IPS-NIHi11 (cell line): ENCODE measurements at places on chromosomes 16 and 17.

DNA sequence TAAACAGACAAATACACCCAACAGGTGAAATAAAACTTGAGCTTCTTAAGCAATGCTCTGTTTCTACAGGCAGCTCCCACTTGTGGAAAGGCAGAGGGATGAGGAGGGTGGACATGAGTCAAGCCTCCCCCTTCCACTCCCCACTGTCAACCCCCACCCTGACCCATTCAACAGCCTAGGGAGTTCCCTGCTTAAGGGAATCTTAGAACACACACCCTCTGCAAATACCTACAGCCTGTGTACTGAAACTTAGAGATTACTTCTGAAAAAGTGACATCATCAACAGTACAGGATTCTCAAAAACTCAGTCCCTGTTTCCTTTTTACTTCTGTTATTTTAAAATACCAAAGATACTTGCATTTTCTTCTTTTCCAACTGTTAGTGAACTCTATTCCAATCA, 345.4 kb downstream of the SOX9 start:
- no peak for DNase-seq

DNA sequence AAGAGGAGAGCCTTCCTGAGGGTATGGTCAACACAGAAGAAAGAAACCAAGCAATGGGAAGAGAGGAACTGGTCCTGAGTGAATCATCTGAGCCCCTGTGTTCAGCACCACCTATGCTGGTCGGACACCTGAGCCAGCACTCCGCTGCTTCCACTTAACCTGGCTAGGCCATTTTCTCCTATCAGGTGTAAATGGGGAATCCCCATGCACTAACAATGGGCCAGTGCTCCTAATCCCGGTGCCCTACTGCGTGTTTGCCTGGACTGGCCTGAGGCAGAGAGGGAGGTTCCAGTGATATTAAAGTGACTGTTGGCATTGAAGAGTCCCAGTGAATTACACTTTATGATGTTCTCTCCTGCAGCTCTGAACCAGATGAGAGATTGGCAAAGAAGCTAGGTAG, 34.4 kb upstream of the XYLT2 start:
- no peak for DNase-seq

DNA sequence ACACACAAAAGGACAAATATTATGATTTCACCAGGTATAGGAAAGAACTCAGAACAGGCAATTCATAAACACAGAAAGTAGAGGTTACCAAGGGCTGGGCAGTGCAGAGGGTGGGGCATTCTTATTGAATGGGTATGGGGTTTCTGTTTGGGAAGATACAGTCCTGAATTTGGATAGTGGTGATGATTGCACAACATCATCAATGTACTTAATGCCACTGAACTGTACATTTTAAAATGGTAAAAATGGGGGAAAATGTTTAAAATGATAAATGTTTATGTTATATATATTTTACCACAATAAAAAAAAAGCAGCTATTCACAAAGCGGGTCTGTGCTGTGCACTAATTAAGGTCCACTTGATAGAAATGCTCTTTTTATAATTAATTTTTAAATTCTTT, 72.6 kb upstream of the FA2H start:
- no peak for DNase-seq

DNA sequence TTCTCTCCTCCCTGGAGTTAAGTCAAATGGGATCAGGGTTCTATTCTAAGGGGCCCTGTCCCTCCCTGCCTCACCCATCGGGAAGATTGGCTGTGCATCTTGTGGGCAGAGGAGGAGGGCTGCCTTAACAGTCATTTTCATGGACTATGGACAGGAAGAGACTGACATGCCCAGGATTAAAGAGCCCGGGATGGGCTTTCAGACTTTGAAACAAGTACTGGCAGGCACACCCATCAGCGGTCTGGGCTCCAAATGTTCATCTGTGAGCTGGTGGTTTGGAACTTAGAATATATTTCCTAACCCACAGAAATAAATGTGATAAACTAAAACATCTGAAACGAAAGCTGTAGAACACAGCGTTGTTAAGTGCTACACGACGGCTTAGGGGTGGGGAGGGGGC, 6.5 kb downstream of the SLC6A4 start:
- DNase-seq, result no peak

DNA sequence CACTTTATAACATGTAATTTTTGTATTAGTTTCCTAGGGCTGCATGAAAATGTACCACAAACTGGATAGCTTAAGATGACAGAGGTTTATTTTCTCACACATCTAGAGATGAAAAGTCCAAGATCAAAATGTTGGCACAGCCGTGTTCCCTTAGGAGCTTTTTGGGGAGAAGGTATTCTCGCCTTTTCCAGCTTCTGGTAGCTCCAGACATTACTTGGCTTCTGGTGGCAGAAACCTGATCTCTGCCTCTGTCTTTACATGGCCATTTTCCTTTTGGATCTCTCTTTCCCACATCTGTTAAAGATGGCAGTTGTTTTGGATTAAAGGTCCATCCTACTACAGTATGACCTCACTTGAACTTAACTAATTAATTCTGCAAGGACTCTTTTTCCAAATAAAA, 885.7 kb upstream of the CDH8 start:
- DNase-seq, result no peak

DNA sequence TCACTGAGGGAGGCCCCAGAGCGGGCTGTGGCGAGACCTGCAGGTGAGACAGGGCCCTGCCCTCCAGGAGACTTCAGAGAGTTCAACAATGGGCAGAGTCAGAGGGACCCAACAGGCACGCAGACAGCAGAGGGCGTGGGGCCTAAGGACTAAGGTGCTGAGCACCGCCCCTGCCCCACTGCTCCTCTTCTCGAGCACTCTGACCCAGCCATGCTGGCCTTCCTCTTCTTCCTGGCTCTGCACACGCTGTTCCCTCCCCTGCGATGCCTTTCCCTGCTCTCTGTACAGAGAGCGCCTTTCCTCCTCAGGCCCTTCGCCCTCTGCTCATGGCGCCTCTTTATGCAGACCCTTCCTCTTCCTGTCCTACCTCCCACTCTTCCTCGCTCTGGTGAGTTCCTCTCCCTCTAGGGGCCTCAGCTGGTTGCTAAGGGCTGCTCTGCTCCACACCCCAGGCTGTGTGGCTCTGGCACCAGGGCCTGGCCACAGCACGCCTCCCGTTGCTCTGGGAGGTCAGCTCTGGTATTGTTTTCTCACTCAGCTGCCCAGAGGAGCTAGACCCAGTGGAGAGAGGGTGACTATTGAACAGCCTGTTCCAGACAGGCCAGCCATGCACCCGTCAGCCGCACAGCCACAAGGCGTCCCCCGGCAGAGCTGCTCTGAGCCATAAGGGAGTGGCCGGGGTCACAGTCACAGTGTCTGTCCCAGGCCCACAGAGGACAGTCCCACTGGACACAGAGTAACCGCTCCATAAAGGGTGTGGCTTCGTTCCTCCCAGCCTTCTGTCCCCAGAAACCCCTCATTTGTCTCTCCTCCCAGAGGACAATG, 13.6 kb upstream of the RASD1 start:
- DNase-seq, result no peak

- DNase-seq, result no peak
Measured at GRCh38 chr17:41710472-41711090, 1.6 kb upstream of the GAST start.

- DNase-seq, result no peak
Measured at GRCh38 chr16:89898201-89898967, 20.3 kb upstream of the MC1R start.

GRCh38 chr16:57611706-57612105, 16.7 kb upstream of the ADGRG1 start:
- no peak for DNase-seq

DNA sequence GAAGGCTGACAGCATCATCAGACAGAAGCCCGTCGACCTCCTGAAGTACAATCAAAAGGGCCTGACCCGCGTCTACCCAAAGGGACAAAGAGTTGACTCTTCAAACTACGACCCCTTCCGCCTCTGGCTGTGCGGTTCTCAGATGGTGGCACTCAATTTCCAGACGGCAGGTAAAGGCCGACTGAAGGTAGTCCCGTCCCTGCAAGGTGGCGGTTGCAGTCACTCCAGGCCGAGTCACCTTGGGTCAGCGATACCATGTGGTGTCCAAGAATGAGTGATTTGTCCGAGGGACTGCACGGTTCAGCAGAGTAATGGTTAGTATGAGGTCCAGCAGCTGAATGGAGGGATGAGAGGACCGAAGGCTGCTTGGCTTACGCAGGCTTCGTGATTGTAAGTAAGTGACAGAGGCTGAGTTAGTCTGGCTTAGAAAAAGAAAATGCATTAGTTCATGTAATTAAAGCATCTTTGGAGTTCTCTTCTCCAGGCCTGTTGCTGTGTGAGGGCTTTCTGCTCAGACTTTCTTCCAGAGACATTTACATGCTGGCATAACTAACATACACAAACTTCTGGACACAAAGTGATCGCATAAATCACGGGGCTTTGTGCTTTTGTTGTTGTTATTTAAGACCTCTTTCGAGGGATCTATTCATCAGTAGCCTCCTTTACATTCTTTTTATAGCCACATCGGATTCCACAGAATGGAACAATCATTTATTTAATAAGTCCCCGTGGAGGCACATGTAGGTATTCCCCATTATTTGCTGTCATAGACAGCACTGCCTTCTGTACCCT, 74.9 kb downstream of the SDR42E1 start:
- no peak for DNase-seq

DNA sequence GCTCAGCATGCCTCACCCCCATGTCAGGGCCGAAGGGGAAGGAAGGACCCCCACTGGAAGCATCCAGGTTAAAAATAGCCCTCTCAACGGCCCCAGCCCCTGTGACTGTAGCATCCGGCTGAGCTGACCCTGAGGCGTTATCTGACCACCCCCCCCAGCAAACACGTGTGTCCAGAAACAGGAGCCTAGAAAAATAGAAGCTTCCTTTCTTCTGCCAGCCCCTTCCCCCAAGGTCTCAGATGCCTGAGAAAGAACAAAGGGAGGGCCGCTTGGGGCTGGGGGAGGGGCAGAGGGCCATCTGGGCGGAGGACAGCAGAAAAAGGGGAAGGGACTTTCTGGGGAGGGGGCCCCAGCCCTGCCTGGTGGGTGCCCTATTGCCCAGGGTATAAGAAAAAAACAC, 55.8 kb downstream of the ACTG1 start:
- no peak for DNase-seq

- DNase-seq, result no peak
Measured at GRCh38 chr17:9095390-9095789, 74.1 kb downstream of the NTN1 start.

DNA sequence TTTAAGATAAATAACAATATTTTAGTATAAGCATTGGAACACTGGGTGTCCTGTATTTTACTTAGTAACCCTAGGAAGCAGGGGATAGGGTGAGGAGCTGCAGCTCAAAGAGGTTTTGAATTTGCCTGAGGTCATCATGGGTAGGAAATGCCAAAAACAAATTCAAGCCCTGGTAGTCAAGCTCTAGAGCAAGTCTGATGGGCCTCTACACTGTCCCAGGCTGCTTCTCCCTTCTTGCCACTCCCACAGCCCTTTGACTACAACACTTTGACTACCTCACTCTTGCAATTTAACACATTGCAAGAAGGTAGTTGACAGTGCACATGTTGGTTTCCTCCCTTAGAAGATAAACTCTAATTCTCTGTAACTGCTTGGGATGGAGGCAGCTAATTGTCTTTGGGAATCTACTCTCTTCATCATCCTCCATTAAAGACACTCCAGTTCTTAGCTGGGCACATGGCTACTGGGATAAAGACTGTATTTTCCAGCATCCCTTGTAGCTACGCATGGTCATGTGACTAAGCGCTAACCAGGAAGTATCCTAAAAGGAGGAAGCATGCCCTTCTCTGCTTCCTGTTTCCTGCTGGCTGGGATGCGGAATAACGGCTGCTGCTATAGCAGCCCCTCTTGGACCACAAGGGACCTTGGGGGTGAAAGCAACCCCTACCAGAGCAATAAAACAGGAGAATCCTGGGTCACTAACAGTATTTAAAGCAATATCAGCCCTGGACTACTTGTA, 30.7 kb upstream of the SSTR2 start:
- DNase-seq, result no peak

DNA sequence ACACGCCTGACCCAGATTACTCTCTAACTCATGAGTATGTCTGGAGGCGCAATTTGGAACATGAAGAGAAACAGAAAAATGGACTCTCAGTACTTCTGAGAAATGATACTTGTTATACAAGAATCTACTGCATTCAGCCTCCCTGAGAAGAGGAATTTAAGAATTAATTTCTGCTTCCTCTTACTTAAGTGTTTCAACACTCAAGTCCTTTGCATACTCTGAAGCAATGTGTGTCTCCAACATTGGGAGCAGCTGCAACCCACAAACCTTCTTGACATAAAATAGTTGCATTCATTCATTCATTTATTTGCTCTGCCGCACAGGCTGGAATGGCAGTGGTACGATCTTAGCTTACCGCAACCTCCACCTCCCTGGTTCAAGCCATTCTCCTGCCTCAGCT, 199.8 kb downstream of the NPIPA7 start:
- DNase-seq, result no peak

- peak; percentile 69 for DNase-seq
Measured at GRCh38 chr17:47990962-47991731, 20.2 kb downstream of the CDK5RAP3 start.
